AG10803 (cell line): ENCODE measurements at places on chromosomes 5 and 9.
A peak's percentile ranks its signal among the peaks of the same experiment; 100 is the strongest.

DNA sequence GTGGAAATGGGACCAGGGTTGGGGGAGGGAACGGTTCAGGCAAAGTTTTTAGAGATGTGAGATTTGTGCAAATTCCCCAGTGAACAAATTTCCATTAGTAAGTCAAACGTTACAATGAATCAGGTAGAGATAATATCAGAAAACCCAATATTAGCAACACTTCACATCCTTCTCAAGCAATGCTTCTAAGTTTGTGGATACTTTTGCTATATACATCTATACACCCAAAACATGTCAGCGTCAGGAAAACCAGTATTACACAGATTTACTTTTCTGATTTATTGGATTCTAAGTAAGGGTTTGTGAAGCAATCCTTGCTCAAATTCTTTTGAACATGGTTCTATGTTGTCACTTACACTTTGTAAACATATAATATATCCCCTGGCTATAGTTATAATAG, 6.5 kb downstream of the ALDH1A1 start:
- DNase-seq: no peak

DNA sequence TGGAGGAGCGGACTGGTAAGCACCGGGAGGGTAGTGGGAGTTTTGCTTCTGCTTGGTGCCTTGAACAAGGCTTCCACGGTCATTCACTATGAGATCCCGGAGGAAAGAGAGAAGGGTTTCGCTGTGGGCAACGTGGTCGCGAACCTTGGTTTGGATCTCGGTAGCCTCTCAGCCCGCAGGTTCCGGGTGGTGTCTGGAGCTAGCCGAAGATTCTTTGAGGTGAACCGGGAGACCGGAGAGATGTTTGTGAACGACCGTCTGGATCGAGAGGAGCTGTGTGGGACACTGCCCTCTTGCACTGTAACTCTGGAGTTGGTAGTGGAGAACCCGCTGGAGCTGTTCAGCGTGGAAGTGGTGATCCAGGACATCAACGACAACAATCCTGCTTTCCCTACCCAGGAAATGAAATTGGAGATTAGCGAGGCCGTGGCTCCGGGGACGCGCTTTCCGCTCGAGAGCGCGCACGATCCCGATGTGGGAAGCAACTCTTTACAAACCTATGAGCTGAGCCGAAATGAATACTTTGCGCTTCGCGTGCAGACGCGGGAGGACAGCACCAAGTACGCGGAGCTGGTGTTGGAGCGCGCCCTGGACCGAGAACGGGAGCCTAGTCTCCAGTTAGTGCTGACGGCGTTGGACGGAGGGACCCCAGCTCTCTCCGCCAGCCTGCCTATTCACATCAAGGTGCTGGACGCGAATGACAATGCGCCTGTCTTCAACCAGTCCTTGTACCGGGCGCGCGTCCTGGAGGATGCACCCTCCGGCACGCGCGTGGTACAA, 556 bp downstream of the PCDHGC3 start:
- peak; percentile 75 for DNase-seq

DNA sequence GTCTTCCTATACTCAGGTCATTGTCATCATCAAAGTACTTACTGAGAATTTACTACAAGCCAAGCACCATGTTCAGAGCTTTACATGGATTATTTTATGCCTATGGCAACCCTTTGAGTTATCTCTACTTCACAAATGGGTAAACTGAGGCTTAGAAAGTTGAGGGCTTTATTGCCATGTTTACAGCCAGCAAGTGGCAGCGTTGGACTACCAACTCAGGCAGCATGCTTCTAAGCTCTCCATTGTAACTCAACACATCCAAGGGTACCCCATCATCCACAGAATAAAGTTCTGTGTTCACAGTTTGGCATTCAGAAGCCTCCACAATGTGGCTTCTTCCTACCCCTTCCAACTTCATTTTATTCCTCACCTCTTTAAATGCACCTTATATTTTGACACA, 422.6 kb upstream of the GRIA1 start:
- DNase-seq: no peak

DNA sequence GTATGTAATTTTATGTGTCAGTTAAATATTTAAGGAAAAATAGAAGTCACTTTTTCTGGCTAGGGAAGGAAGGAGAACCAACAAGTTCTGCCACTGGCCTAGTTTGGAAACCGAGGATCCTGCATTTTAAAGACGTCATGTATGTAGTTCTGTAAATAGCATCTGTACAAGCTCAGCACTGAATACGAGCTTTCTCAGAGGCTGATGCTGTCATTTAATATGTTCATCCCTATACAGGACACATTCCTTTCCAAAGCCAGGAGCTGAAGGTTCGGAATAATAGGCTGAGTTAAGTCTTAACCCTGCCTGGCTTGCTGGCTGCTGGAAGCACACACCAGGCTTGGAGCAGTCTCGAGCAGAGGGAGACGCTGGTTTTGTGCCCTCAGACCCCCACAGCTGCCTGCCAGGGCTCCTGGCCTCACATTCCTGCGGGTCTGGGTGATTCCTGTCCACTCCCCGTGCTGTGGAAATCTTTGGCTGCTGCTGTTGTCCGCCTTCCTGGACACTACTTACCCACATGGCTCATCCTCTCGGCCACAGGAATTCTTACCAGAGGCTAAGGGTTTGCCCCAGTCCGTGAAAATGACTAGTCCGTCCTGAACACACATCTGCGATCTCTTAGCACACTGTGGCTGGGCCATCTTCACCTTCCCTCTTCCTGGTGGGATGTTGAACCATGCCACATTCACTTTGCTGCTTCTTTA, 36.6 kb downstream of the SLC46A2 start:
- DNase-seq: no peak

DNA sequence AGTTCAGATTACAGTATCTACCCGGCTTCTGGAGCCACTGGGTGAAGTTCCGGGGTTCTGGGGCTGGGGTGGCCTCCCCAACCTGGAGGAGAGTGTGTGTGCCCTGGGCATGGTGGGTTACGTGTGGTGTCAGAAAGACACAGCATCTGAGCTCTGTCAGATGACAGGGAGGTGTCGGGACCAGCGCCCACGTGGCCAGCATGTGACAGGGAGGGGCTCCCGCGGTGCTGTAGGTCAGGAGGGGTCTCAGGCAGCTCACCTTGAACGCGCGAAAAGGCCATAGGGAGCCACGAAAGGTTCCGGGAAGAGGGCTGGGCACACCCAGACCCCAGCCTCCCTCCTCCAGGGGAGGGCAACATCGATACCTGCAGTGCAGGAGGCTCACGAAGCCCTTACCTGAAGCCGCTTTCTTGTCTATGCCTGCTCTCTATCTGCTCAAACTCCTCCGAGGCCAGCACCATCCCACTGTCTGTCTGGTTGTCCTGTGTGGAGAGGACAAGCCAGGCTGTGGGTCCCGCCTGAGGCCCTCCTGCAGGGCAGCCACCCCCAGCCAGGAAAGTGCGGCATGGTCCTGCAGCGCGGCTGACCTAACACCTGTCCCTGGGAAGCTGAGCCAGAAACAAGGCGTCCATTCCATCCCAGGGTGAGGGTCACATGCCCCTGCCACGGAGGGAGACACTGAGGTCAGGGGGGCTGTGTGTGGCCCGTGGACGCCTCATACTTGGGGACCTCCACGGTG, 17.4 kb upstream of the SCGB3A1 start:
- no peak for DNase-seq

DNA sequence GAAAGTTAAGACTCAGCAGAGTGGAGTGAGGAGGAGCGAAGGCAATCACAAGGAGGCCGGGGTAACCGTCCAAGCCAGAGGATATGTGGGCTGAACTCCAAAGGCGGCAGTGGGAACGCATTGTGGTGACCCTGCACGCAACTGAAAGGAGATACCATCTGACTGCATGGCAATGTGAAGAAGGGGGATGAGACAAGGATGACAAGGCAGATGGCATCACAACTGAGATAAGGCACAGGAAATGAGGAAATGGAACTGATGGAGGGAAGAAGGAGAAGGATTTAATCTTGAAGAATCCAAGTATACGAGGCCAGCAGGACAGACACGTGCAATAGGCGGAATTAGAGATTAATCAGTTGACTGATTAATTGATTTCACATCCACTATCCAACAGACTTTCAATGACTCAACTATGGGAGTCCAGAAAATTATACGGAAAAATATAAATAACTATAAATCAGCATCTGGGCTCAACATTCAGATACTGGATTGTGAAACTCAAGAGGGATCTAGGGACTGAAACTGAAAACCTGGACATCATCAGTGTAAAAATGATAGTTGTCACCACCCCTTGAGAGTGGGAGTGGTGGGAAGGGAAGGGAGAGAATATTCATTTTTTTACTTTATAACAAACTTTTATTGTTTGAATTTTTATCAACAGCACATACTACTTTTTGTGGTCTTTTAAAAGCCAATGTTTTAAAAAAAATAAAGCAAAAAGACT, 86.1 kb downstream of the ARL15 start:
- peak; percentile 21 for DNase-seq

- no peak for DNase-seq
Observed at GRCh38 chr5:72189146-72189545, 81.9 kb downstream of the MAP1B start.

- DNase-seq: no peak
Observed at GRCh38 chr5:73459366-73459765, 10.8 kb upstream of the FOXD1 start.

DNA sequence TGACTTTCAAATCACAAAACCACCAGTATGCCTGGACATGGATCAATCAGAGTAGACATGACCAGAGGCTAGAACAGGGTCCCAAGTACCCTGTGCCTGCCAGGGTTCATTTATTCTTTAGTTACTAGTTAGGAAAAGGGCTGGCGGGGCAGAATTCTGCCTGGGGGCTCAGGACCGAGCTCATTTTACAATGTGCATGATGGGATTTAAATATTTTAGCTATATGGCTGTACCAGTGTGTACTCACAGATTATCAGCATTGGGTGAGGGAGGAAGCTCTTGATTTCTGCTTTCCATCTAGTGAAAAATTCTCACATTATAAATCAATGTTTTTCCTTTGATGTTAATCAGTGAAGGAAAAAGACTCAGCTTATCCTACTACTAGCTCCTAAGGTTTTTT, 1511.1 kb downstream of the EFNA5 start:
- no peak for DNase-seq

DNA sequence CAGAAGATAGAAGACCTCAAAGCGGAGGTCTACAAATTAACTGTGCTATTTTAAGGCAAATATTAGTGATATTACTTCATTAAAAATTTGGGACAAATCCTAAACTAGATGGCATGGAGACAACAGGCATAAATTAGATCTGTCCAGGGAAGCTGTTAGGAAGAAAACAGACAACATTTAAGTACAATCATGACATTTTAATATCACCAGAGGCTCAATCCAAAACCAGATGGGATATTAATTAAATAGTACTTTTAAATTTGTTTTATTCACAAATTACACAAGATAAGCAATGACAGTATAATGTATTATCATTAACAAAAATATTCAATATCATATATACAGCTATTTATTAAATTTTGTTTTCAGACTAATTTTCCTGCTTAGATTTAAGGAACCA, 161.1 kb downstream of the AP3B1 start:
- DNase-seq: no peak

- no peak for DNase-seq
Observed at GRCh38 chr5:77981820-77982219, 205.7 kb upstream of the TBCA start.

GRCh38 chr9:117084221-117084620, 330.6 kb downstream of the ASTN2 start:
- no peak for DNase-seq

GRCh38 chr5:151094030-151094851, 13.4 kb upstream of the TNIP1 start:
- no peak for DNase-seq

DNA sequence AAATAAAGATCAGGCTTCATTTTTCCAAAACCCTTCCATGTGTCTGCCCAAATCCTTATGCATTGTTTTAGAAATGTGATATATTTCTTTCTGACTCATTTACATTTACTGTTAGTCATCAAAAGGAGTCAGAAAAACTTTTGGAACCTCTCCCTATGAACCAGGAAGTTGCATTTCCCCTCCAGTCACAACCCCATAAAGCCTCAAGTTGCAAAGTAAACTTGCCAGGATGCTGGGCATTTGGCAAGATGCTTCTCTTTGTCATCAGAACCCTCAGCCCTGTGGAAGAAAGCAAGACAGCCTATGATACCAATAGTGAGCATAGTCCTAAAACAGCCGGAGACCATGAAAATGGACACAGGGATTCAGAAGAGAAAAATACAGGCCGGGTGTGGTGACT, 84.2 kb downstream of the MUSK start:
- DNase-seq: peak; percentile 94

DNA sequence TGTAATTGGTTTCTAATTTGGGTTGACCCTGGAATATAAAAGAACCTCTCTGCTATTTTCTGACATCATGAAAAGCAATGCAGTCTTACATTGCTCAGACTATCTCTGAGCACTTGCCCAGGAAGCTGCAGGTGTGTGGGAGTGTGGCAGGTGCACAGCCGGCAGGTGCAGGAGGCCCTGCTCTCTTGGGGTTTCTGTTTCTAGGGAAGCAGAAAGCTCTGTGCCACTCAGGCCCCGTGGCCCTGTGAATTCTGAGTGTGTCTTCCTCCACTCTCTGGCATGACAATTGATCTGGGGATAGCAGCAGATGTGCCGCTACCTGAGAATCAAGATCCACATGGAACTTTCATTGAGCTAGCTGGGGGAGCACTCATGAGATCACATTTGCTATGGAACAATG, 45.7 kb upstream of the IRX2 start:
- no peak for DNase-seq

DNA sequence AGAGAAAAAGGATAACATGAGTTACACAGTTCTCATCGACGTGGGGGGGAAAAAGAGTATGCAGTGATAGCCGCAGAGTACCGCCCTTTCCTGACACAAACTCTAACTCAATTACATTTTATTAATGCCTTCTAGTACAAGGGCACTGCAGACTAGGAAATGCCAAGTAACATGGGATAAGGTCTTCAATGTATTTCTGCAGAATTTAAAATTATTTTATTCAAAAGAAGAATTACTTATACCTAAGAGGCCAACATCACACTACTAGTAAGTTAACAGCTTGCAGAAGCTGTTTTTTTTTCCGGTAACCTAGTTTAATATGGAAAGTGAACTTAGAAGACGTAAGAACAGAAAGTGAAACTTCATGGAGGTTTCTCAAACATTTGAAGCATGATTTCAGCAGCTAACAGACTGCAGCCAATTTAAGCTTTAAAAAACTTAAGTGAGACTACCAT, 3.9 kb downstream of the SETX start:
- DNase-seq: peak; percentile 22

- no peak for DNase-seq
Observed at GRCh38 chr9:117160254-117160653, 254.6 kb downstream of the ASTN2 start.

GRCh38 chr5:61617995-61618525, 286.0 kb downstream of the ZSWIM6 start:
- no peak for DNase-seq

- no peak for DNase-seq
Observed at GRCh38 chr9:89295400-89295799, 15.6 kb upstream of the CKS2 start.

- peak; percentile 9 for DNase-seq
Observed at GRCh38 chr9:123472862-123473614, 117.0 kb downstream of the CRB2 start.

- no peak for DNase-seq
Observed at GRCh38 chr9:133970581-133971058, 21.5 kb downstream of the VAV2 start.

DNA sequence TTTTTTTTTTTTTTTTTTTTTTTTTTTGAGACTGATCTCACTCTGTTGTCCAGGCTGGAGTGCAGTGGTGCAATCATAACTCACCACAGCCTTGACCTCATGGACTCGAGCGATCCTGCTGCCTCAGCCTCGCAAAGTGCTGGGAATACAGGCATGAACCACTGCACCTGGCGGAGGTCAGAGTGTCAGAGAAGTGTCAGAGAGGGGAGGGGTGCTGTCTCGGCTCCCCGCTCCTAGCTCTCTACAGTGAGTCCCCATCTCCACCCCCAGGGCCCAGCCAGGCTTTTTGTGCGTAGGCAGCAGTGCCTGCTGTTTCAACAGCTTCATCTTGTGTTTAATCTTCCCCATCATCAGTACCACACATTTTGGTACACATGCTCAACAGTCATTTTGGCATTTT, 38.3 kb downstream of the SAR1B start:
- no peak for DNase-seq
